ENCODE measurements at places on chromosomes 7 and 10. TPM values are rescaled to one million over a fixed set of nuclear protein-coding genes. Genes with fewer than 3 reads are reported as not detected.

HOXA13 gene
- not detected for polyA plus RNA-seq

GRCh38 chr10:90862908-90863514, 5.2 kb upstream of the HTR7 start:
- no peak for DNase-seq
- H3K27me3 ChIP-seq, result peaks cover 6% of the 10 kb centered on the region
- H3K27ac ChIP-seq, result no peak overlapping the region
- no peaks in the 10 kb centered on the region for H3K4me1 ChIP-seq
- no peak overlapping the region for H3K4me3 ChIP-seq

ZNF394 gene
- 65.6 TPM for polyA plus RNA-seq

DNA sequence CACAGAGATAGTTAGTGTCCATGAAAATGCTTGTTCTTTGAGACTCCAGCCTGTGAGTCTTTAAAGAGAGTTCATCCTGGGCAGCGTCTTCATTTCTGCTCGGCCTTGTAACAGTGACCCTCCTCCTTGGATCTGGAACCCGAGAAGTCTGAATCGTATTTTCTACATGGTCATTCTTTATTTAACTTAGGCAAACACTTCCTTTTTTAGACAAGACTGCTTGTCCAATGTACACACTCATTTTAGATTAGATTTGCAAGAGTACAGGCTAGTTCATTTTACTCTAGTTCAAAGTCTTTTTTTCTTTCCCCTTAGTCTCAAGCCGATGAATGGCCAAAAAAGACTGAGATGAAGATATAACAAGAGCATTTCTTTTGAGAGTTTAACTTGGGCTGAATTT, 133.5 kb downstream of the CHN2 start:
- no peaks in the 10 kb centered on the region for H3K4me1 ChIP-seq
- H3K27me3 ChIP-seq, result no peaks in the 10 kb centered on the region
- H3K27ac ChIP-seq, result no peak overlapping the region
- no peak overlapping the region for H3K4me3 ChIP-seq
- H3K36me3 ChIP-seq, result no peaks in the 10 kb centered on the region

GRCh38 chr7:10034843-10035556, 938.7 kb upstream of the PHF14 start:
- no peaks in the 10 kb centered on the region for H3K4me1 ChIP-seq
- H3K36me3 ChIP-seq, result no peaks in the 10 kb centered on the region
- no peak overlapping the region for H3K4me3 ChIP-seq
- no peak for DNase-seq

NUTM2A gene
- not detected for polyA plus RNA-seq

DNA sequence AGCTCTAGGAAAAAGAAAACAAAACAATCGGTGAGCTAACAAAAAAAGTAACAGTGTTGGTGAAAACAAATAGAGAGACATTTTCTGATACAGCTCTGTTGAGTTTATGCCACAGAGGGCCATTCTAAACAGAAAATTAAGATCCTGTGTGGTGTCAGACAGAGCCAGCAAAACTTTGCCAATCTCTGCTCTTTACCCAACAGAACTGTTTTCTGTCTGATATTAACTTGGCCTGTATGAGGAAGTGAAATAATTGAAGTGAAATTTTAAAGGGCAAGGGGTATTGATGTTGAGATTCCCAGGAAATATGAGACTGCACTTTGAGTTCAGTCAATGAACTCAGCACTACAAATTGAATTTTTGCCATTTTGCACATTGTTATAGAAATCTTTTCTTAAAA, 101.0 kb downstream of the AOAH start:
- no peak overlapping the region for H3K4me3 ChIP-seq
- H3K4me1 ChIP-seq, result no peaks in the 10 kb centered on the region
- no peak overlapping the region for H3K27ac ChIP-seq

AKR1C4 gene
- not detected for polyA plus RNA-seq

DNA sequence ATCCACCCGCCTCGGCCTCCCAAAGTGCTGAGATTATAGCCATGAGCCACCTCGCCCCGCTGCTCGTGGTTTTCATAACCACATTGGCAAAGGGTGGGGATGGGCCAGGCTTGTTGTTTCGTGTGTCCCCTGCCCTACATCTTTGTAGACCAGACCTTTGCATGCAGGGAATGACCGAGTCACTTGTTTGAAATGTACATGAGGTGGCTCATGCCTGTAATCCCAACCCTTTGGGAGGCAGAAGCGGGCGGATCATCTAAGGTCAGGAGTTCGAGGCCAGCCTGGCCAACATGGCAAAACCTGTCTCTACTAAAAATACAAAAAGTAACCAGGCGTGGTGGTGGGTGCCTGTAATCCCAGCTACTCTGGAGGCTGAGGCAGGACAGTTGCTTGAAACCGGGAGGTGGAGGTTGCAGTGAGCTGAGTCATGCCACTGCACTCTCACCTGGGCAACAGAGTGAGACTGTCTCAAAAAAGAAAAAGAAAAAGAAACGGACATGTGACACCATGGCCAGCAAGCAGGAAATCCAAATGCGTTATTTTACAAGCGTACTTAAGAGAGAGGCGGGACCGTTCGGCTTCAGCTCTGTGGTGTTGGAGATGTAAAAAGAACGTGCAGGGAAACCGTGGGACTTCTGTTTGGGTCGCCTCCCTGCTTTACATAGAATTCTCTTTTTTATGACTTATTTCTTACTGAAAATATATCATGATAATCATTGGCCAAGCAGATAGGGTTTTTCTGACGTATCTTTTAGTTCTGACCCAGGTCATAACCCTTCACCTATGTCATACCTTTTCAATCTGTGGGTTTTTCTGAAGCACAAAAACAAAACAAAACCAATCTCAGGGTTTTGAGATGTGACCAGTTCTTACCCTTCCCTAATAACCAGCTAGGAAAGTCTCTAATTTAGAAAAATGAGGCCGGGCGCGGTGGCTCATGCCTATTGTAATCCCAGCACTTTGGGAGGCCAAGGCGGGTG, 45.1 kb downstream of the WIPI2 start:
- no peaks in the 10 kb centered on the region for H3K27me3 ChIP-seq
- no peak overlapping the region for H3K4me3 ChIP-seq
- peaks cover 7% of the 10 kb centered on the region for H3K4me1 ChIP-seq
- H3K27ac ChIP-seq, result no peak overlapping the region
- DNase-seq, result no peak
- peaks cover 7% of the 10 kb centered on the region for H3K36me3 ChIP-seq

ZFYVE27 gene
- 31.4 TPM for polyA plus RNA-seq

DNA sequence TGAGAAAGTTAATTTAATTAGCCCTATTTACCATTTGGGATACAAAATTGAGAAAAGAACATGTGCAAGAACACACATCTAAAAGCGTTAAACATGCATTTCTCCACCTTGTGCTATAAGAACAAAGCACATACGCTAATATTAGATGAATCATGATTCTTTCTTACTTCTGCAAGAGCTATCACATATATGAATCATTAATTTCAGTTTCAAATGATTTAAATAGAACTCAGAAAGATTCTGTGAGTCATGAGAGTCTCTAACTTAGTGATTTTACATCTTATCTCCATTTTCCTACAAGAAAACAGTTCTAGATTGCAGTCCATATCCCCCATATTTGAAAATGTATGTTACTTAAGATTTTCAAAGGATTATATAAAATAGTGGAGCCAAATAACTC, 173.9 kb downstream of the RNLS start:
- no peaks in the 10 kb centered on the region for H3K4me1 ChIP-seq
- no peak overlapping the region for H3K4me3 ChIP-seq
- no peak for DNase-seq
- H3K36me3 ChIP-seq, result no peaks in the 10 kb centered on the region
- no peak overlapping the region for H3K27ac ChIP-seq
- H3K27me3 ChIP-seq, result no peaks in the 10 kb centered on the region

NODAL gene
- 0.43 TPM for polyA plus RNA-seq

DNA sequence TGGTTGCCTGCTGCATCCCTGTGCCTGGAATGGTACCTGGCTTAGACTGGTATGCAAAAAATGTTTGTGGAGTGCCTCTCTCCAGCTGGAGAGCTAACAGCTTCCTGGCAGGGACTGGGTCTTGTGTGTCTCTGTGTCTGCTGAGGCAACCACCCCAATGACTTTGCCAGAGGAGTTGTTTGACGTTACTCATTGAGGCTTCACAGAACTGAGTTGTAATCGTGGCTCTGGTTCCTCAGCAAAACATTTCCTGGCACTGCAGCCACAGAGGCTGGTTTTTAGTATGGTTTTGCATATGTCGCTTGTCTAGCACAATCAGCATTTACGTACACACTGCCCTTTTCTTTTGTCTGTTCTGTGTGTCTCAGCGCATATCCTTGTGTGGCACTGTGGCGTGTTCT, 7.5 kb downstream of the ZNF282 start:
- H3K36me3 ChIP-seq, result peaks cover 47% of the 10 kb centered on the region
- no peak overlapping the region for H3K4me3 ChIP-seq
- H3K27me3 ChIP-seq, result no peaks in the 10 kb centered on the region
- no peak overlapping the region for H3K27ac ChIP-seq
- no peaks in the 10 kb centered on the region for H3K4me1 ChIP-seq

GRCh38 chr10:16611037-16611436, 89.4 kb upstream of the C1QL3 start:
- H3K4me1 ChIP-seq, result no peaks in the 10 kb centered on the region
- DNase-seq, result no peak
- no peaks in the 10 kb centered on the region for H3K36me3 ChIP-seq
- no peaks in the 10 kb centered on the region for H3K27me3 ChIP-seq
- no peak overlapping the region for H3K4me3 ChIP-seq

IFIT2 gene
- polyA plus RNA-seq, result 7.1 TPM

DNA sequence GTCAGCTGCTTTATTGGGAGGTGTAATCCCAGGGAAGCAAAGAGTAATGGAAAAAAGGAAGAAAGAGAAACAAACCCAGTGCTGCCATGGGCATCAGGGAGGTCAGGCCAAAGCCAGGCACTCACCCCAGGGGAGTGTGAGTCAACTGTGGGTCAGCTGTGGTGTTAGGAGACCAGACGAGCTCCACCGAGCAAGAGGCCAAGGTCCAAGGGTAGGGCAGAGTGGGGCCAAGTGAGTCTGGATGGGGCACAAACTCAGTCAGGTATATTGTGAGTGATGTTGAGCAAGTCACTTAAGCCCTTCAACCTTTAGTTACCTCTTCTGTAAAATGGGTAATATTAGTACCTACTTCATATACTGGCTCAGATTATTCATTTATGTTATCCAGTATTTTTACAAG, 30.4 kb upstream of the CDK13 start:
- DNase-seq, result no peak
- no peak overlapping the region for H3K4me3 ChIP-seq
- H3K36me3 ChIP-seq, result no peaks in the 10 kb centered on the region
- H3K27me3 ChIP-seq, result no peaks in the 10 kb centered on the region
- H3K4me1 ChIP-seq, result no peaks in the 10 kb centered on the region

- peaks cover 26% of the 10 kb centered on the region for H3K4me1 ChIP-seq
- H3K27ac ChIP-seq, result no peak overlapping the region
- no peaks in the 10 kb centered on the region for H3K27me3 ChIP-seq
- no peak overlapping the region for H3K4me3 ChIP-seq
Observed at GRCh38 chr10:129105266-129105665, 361.8 kb upstream of the MGMT start.

DNA sequence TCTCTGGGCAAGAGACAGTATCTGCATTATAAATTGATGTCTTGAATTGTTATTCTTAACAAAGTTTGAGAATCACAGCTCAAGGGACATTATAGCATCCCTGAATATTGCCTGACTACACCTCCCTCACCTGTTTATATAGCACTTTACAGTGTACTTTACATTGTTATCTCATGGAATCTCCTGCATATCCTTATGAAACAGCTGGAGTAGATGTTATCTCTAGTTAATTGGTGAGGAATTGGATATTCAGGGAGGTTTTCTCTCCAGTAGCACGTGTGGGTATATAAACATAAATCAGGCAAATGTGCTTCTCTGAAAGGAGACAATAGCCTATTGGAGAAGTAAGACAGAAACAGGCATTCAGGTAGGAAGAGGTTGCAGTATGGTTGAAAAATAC, 117.2 kb downstream of the SRI start:
- H3K4me3 ChIP-seq, result no peak overlapping the region
- H3K36me3 ChIP-seq, result no peaks in the 10 kb centered on the region
- H3K27ac ChIP-seq, result no peak overlapping the region
- no peaks in the 10 kb centered on the region for H3K27me3 ChIP-seq

IGFBP1 gene
- not detected for polyA plus RNA-seq
